ENCODE measurements at places on chromosomes 7 and 10.

DNA sequence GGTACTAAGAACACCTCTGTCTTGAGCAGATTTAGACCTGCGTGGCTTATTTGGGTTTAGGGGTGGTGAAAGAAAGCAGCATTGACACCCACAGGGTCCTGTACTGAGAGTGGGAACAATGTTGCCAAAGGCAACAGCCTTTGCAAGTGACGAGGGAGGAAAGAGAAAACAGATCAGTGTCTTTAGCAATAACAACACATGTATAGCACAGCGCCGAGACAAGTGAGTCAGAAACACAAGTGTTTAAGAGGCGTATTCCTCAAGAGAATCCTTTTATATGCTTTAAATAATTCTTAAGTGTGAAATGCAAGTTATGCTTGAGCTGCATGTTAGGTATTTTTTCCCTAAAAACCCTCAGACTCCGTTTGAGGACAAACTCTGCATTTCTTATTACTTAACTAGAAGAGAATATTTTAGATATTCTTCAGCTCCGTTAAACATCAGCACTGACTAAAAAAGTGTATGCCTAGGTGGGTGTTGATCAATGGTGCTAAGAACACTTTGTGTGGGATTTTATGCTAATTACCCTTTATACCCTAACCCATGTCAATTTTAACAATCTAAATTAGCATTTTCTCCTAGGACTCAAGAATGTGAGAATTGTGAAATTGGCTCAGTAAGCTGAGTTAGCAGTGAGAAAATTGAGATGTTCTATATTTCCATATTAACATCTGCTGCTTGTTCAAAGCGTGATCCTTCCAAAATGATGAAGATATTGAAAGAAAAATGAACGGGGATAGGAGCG is 1095.4 kb upstream of the CELF2 start:
- DNase-seq = no peak

- DNase-seq = no peak
Observed at GRCh38 chr7:37150180-37150579, 298.5 kb downstream of the ELMO1 start.

GRCh38 chr10:30705625-30706149 is 76.1 kb upstream of the LYZL2 start:
- no peak for DNase-seq

DNA sequence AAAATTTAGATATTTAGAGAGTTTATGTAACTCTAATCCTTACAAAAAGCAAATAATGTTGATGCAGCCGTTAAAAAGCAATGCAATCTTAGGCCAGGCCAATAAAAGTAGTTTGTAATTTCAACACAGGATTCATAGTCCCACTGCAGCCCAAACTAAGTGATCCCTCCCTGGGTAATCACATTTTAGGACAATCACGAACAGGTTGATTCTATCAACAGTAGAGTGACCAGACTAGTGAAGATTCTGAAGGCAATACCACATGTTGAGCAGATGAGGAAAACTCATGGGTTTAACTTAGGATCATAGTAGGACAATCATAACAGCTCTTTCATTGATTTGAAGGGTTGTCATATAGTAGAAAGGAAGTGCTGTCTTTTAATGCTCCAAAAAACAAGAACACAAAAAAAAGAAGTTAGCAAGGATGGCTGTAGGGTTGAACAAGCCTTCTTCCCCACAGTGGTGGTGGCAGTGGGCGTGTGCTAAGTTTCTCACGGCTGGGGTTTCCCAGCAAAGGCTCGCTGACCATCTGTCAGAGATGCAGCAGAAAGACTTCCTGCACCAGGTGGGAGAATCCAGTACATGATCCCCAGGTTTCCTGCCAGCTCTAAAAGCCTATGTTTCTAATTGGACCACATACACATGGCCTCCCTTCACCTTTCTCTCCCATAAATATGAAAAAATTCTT is 212.2 kb downstream of the CHRM2 start:
- no peak for DNase-seq

- no peak for DNase-seq
Observed at GRCh38 chr10:932589-932988, 1.1 kb upstream of the LARP4B start.

DNA sequence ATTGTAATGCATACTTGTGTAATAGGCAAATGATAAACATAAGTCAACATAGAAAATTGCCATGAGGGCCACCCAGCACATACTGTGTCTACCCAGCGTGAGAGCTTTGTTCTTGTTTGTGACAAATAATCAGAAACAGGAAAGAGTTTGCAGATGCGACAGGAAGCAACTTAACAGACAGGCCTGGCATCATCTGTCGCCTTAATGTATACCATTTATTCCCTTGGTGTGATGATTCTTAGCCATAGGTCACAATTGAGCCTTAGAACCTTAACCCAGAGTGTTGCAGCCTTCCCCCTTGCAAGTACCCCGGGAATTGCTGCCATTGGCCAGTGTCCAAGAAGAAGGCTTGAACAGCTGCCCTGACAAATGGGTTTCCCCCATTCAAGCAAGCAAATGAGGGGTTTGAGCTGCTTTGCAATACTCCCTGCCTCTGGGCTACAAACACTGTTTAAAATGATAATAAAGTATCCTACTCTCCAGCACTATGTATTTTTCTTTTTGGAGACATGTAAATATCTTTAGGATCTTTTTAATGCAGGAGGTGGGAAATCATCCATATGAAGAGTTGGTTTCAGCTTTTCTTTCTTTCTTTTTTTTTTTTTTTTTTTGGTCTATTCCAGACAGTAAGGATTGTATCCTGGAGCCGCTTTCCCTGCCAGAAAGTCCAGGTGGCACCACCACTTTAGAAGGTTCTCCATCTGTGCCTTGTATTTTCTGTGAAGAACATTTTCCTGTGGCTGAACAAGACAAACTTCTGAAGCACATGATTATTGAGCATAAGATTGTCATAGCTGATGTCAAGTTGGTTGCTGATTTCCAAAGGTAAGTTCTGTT is 80.0 kb downstream of the ZNF277 start:
- DNase-seq = no peak

GRCh38 chr7:42315631-42316030 is 78.6 kb upstream of the GLI3 start:
- no peak for DNase-seq

DNA sequence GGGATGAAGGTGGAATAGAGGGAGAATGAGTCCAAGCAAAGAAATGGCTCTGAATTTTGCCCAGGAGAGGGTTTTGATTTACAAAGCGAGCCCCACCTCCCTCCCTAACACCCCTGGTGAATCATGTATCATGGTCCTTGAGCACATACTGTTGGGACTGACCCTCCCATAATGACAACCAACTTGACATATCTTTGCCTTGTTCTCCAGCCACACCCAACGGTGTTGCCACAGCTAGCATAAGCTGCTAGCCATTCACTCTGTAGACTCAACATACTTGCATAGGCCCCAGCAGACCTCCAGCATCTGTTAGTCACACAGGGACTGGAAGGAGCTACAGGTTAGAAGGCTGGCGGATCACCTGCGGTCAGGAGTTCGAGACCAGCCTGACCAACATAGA is 538.5 kb downstream of the KCNMA1 start:
- no peak for DNase-seq

- DNase-seq = no peak
Observed at GRCh38 chr7:44853391-44853790, 5.5 kb upstream of the H2AZ2 start.

DNA sequence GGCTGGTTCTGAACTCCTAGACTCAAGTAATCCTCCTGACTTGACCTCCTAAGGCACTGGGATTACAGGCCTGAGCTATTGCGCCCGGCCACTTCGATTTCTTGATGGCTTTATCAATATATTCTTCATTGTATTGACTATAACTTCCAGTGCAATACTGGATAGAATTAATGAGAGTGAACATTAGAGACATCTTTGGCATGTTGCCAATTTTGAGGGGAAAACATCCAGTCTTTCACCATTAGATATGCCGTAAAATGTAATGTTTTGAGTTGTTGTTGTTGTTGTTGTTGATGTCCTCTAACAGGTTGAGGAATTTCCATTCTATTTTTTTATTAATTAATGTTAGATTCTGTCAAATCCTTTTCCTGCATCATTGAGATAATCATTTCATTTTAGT is 578.9 kb downstream of the ZWINT start:
- DNase-seq = no peak

DNA sequence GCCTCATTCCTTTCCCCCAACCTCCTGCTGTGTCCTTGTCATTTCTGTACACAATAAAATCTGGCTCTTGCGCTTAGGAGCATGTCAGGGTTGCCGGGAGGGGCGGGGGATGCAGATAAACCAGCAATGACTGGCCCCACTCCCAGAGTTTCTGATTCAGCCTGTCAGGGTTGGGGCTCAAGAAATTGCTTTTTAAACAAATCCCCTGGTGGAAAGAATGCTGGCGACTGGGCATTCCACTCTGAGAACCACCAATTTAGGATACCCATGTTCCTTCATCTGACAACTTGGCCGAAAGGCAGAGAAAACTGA is 376.4 kb downstream of the TCERG1L start:
- no peak for DNase-seq

Measured in CMK (cell line).